ENCODE measurements at places on chromosomes 1 and 21. TPM values are rescaled to one million over a fixed set of nuclear protein-coding genes. Genes with fewer than 3 reads are reported as not detected.

TRIM17 gene
- not detected for total RNA-seq

SPATA17 gene
- total RNA-seq: not detected

ACTL8 gene
- total RNA-seq: not detected

- no peak for DNase-seq
These were observed 87.8 kb downstream of the DISC1 start for GRCh38 chr1:231714440-231714839.

GRCh38 chr1:116239916-116240315 is 128.7 kb downstream of the MAB21L3 start:
- no peak for DNase-seq

GRCh38 chr1:18532390-18533170 is 51.9 kb downstream of the KLHDC7A start:
- peak; percentile 28 for DNase-seq

DNA sequence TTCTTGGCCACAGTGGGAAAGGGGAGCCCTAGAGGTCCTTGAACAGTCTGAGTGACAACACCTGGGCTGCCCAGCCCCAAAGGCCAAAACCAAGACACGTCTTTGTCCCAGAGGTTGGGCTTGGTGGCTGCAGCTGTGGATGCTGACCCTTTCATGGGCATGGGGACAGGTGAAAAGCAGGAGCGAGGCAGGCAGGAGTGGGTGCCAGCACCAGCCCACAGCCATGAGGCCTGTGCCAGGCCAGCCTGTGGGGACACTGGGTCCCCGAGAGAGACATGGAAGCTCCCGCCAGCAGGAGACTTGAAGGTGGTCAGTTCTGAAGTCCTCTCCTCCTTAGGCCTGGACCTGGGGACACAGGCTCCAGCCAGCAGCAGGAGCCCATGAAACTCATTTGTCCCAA is 98.6 kb downstream of the KCNJ15 start:
- no peak for DNase-seq

GRCh38 chr1:10975567-10976326 is 36.7 kb upstream of the TARDBP start:
- DNase-seq: no peak

DNA sequence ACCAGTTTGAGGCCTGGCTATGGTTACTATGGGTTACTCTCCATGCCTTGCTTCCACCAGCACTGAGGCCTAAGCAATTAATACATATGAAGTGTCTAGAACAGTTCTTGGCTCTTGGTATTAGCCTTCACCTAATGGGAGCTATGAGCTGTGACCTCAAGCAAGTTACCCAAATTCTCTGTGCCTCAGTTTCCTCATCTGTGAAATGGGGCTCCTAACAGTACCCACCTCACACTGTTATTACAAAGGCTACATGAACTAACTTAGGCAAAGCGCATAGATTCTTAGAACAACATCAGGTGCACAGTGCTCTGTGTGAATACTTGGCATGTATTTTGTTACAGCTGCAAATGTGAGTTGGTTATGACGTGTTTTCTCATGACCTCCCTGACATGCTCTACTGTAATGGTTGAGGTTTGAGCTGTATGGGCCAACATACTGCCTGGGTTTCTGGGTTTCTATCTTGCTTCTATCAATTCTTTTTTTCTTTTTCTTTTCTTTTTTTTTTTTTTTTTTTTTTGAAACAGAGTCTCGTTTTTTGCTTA is 26.5 kb downstream of the CDCP2 start:
- no peak for DNase-seq

DNA sequence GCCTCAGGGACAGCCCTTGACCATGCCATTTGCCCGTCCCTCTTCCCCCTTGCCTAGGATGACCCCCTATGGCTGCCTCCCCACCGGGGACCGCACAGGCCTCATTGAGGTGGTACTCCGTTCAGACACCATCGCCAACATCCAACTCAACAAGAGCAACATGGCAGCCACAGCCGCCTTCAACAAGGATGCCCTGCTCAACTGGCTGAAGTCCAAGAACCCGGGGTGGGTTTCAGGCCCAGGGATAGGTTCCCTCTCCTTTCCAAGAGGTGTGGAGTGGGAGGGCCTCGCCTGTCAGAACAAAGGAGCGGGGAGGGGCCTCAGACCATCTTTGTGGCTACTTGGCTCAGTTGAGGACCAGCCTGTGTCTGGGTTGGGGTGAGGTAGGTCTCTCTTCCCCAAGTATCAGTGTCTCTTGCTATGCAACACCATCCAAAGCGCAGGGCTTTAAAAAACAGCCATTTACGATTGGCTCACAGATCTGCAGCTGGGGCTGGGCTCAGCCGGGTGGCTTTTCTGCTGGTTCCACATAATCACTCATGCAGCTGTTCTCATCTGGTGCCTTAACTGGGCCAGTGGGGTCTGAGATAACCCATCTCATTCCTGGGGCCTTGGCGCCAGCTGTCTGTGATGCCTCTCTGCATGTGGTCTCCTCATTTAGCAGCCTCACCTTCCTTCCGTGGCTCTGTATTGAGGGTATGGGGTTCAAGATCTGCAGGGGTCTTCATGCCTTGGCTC is 71.7 kb downstream of the PIK3CD start:
- DNase-seq: no peak

- no peak for DNase-seq
These were observed 21.4 kb downstream of the TEX38 start for GRCh38 chr1:46692811-46693770.

DNA sequence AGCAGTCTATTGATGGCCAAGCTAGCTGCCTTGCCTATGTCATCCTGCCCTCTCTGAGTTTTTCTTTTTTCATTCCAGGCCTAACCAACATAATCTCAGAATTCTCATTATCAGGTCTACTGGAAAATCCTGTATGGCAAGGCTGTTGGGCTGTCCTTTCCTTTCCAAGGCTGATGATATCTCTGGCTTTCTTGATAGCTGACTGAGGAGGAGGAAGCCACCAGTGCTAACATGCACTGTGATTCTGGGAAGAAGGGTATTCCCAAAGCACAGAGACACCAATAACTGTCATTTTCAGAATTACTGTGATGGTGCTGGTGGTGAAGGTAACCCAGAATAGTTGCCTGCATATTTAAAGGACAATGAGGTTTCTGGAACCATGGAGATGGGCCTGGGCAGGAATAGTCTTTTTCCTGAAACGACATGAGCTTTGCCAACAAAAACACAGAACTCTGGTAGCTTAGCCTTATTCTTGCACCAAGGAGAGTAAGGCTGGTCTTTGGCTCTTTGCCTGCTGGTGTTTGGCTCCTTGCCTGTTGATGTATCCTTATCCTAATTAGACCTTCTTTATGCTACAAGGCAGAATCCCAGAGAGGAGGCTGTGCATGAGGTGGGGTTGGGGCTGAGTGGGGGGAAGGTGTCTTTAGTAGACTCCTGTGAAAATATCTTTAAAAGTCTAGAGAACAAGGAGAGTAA is 157.4 kb downstream of the TNFSF18 start:
- DNase-seq: no peak

- no peak for DNase-seq
These were observed 142.8 kb downstream of the ETS2 start for GRCh38 chr21:38948377-38949069.

DNA sequence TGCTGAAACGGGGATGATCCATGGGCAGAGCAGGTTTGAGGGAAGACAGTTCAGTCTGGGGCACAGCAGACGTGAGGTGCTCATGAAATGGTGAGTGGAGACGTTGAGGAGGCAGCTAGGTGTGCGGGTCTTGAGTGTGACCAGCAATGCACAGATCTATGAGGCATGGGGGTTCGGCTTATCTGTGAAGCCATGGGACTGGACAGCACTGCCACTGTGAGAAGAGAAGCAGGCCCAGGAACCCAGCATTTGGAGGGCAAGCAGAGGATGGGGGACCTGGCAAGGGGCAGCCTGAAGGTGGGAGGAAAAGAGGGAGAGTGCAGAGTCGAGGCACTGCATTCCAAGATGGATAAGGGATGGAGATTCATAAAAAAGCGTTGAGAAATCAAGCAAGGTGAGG is 8.0 kb downstream of the CSF1 start:
- DNase-seq: no peak

GRCh38 chr1:16451841-16452528 is 11.5 kb downstream of the NECAP2 start:
- peak; percentile 70 for DNase-seq

- no peak for DNase-seq
These were observed 367.1 kb downstream of the TTLL7 start for GRCh38 chr1:83631851-83632250.

GRCh38 chr1:7333620-7334019 is 437.5 kb upstream of the VAMP3 start:
- DNase-seq: no peak

DNA sequence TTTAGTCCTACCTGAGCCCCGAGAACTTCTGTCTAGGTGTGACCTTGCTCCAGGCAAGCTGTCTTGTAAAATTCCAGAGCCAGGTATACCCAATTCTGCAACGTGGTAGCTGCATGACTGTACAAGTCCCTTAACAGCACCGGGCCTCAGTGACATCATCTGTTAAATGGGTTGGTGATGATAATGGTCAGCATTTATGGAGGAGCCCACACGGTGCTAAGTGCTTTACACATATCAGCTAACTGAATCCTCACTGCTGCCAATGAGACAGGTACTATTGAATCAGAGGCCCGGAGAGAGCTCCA is 37.2 kb upstream of the PADI1 start:
- no peak for DNase-seq

DNA sequence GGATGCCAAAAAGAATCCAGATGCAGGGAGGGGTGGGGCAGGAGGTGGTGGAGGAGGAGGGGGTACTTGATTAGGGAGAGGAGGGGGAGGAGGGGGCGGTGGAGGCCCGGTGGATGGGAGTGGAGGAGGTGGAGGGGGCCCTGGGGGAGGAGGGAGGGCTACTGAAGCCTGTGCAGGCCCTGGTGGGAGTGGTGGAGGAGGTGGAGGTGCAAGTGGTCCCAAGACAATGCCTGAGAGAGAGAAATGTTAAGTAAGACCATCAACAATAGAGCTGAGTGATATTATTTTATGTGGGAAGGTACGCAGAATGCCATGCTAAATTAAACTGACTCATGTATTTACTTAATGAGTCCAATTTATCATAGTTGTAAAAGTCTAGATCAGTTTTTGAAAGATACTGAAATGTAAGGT is 86.8 kb upstream of the LBR start:
- no peak for DNase-seq

DNA sequence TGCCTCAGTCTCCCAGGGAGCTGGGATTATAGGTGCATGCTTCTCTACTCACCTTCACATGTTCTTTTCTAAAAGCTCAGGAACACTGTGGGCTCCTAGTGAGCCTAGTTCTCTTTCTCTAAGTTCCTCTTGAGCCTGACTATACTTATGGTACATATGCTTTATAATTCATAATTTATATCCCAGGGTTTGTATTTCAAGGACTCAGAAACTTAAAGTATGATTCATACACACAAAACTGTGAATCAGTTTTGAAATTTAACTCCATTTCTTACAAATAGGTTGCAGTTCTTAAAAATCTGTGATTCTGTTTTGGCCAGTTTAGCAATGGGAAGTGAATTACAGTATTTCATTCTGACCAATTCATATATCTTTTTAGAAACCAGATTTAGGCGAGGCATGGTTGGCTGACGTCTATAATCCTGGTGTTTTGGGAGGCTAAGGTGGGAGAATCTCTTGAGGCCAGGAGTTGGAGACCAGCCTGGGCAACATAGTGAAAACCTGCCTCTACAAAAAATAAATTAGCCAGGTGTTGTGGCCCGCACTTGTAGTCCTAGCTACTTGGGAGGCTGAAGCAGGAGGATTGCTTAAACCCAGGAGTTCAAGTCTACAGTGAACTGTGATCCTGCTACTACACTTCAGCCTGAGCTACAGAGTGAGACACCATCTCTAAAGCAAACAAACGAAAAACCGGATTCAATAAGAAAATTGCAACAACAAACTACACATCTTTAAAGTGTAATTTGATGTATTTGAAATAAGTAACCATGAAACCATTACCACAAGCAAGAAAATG is 15.6 kb downstream of the RASAL2 start:
- DNase-seq: no peak

DNA sequence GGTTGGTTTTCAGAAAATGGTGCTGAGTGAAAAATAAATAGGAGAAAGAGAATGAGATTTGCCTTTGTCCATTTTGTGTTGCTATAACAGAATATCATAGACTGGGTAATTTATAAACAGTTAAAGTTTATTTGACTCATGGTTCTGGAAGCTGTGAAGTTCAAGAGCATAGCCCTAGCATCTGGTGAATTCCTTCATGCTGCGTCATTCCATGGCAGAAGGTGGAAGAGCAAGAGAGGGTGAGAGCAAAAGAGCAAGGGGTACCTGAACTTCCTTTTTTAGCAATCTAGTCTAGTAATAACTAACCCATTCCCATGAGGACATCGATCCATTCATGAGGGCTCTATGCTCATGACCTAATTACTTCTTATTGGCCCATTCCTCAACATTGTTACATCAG is 209.1 kb upstream of the ZP4 start:
- no peak for DNase-seq

DNA sequence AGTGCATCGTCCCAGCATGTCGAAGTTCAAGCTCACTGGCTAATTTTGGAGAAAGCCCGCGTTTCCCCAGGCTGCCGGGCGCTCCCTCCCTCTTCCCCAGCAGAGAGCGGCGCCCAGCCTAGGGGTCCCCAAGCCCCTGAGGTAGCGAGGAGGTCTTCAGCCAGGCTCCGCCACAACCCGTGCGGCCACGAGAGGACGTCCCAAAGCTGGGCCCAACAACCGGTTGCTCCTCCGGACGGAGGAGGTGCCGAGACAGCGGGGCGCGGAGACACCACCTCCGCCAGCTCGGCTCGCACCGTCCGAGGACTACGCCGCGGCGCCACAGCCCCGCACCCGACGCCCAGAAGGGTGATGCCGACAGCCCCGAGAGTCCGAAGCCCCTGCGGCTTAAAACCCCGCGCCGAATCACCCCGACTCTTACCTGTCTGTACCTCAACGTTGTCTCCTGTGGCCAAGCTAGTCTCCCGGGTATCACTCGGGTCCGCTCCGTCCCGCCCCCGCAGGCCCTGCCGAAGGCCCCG is at the start of gene DENND2C:
Gene DENND2C (minus strand): TSS at position 488 of the 521 bp plus-strand sequence. CDS start 44,065 bp downstream, outside the sequence.
- DNase-seq: peak; percentile 94

DNA sequence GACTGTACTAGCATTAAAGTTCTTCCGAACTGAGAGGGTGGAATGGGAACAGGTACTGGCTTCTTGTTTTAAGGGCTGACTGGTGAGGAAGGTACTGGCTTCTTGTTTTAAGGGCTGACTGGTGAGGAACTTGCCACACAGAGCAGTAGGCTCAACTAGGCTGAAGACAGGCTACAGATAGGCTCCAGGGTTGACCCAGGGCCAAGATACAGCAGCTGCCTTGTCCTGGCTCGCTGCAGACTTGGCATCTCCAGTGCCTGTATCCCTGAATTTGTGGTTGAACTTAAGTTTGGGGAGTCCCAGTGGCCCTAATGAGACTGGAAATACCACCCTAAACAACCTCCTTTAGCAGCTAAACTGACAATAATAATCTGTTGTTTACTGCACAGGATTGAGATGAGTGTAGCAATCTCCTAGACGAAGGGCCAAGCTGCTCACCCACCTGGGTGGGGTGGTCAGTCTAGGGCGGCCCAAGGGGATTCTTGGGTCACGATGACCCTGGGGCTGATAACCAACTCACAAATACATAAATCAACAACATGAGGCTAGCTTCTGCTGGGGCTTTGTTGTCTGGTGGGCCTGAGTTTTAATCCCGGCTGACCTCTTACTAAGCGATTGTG is 227.1 kb downstream of the DISC1 start:
- no peak for DNase-seq
